ENCODE measurements at places on chromosomes 7 and 10.

DNA sequence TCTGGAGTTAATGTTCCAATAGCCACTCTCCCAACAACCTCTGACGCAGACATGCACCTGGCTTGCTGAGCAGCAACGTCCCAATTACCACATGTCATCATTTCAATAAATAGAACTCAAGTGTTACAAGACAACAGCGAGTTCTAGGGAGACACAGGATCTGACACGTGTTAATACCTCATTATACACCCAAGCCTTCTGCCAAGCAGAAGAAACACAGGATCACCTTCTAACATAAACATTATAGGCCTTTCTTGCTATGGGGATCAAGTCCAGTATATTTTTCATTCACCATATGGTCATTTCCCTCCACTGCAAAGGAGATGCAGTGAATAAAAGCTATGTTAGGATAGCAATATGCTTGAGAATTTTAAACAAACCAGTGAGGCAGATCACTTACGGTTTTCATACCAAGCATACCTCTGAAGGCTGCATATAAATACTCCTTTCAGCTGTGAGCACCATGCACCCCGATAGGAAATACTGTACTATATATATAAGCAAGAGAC is 74.2 kb downstream of the JAZF1 start:
- DNase-seq = no peak

DNA sequence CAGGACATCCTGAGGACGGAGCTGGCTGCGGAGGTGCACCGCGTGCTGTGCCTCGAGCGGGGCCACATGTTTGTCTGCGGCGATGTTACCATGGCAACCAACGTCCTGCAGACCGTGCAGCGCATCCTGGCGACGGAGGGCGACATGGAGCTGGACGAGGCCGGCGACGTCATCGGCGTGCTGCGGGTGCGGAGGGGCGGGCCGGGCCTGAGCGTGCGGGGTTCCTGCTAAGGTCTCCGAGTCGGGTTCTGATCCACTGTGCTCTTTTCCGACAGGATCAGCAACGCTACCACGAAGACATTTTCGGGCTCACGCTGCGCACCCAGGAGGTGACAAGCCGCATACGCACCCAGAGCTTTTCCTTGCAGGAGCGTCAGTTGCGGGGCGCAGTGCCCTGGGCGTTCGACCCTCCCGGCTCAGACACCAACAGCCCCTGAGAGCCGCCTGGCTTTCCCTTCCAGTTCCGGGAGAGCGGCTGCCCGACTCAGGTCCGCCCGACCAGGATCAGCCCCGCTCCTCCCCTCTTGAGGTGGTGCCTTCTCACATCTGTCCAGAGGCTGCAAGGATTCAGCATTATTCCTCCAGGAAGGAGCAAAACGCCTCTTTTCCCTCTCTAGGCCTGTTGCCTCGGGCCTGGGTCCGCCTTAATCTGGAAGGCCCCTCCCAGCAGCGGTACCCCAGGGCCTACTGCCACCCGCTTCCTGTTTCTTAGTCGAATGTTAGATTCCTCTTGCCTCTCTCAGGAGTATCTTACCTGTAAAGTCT is 10.4 kb downstream of the ATG9B start:
- peak; percentile 60 for DNase-seq

GRCh38 chr7:128815289-128815942 is 14.8 kb upstream of the FLNC start:
- no peak for DNase-seq

- no peak for DNase-seq
Observed at GRCh38 chr10:7512487-7512886, 101.7 kb upstream of the SFMBT2 start.

- no peak for DNase-seq
Observed at GRCh38 chr10:89992575-89992974, 291.2 kb downstream of the KIF20B start.

DNA sequence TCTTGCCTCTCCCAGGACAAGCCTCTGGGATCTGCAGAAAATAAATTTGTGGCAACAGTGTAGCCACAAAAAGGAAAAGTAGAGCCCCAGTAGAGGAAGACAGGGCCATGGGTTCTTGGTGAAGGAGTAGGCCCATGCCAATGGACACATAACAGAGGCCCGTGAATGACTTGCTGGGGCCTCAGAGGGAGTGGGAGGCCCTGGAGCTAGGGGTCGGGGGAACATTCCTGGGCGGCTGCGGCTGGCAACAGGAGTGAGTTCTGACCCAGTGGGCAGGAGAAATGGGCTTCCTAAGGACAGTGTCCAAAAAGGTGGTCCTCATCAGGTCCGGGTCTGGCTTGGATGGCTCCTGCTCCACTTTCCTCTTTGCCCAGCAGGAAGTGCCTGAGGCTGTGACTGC is 260.0 kb downstream of the CCSER2 start:
- no peak for DNase-seq

DNA sequence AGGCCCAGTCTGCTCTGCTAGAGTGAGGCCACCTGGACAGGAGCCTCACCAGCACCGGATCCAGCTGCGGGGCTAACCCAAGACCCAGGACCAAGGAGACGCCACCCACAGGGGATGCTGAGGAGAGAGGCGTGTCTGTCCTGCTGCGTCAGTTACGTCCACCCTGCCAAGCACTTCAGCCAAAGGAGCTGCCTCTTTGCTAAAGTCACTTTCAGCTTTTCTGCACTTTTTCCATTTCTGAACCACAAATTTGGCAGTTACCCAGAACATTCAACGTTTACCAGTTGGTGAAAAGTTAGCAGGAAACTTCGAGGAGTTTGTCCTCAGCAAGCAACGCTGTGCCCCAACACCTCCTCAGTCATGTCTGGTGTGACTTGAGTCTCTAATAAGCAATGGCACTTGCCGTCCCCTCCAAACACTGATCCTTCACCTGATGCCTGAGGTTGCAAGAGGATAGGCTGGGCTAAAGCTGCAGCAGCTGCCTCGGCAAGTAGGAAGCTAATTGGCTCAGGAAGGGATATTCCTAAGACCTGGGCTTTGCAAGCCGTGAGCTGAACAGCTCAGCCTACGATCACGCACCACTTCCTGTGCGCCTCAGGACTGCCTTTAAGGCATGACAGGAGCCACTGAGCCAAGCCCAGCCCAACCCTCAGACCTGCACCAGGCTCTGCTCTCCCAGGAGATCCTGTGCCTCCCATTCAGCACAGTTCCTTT is 40.1 kb downstream of the KCNH2 start:
- DNase-seq = no peak

GRCh38 chr10:96306516-96306915 is 2.3 kb downstream of the DNTT start:
- DNase-seq = no peak

All from right lung (tissue), 10 donors.